ENCODE measurements at places on chromosomes 12 and 14.

- DNase-seq: no peak
Observed at GRCh38 chr14:102541771-102542170, 32.2 kb upstream of the ANKRD9 start.

GRCh38 chr12:4829161-4829792 is 80.4 kb upstream of the KCNA1 start:
- DNase-seq: no peak

- peak; percentile 76 for DNase-seq
Observed at GRCh38 chr14:50062438-50063085, 53.8 kb downstream of the VCPKMT start.

GRCh38 chr12:13094367-13094766 is 9.1 kb downstream of the GSG1 start:
- DNase-seq: no peak

DNA sequence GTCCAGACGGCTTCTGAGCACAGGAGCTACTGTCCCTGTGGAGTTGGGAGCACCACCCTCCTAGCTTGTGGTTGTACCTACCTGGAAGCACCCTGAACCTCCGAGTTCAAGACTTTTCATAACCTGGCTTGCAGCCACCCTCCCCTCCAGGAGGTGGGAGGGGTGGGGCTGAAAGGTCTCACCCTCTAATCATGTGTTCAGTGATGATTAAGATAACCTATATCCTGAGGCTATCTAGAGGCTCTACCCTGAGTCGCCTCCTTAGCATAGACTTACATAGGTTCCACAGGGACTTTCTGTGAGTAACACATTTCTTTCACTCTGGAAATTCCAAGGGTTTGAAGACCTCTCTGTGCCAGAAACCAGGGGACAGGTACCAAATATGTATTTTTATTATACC is 146.5 kb downstream of the CFAP54 start:
- DNase-seq: no peak

GRCh38 chr14:94880876-94881275 is 111.0 kb upstream of the GSC start:
- no peak for DNase-seq

DNA sequence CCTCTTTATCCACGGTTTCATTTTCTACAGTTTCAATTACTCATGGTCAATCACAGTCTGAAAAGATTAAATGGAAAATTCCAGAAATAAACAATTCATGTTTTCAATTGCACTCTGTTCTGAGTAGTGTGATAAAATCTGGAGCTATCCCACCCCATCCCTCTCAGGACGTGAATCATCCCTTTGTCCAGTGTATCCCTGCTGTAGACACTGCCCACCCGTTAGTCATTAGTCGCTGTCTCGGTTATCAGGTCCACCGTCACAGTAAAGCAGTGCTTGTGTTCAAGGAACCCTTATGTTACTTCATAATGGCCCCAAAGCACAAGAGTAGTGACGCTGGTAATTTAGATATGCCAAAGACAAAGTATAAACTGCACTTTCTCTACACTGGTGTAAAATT is 141.0 kb upstream of the LMNTD1 start:
- DNase-seq: no peak

DNA sequence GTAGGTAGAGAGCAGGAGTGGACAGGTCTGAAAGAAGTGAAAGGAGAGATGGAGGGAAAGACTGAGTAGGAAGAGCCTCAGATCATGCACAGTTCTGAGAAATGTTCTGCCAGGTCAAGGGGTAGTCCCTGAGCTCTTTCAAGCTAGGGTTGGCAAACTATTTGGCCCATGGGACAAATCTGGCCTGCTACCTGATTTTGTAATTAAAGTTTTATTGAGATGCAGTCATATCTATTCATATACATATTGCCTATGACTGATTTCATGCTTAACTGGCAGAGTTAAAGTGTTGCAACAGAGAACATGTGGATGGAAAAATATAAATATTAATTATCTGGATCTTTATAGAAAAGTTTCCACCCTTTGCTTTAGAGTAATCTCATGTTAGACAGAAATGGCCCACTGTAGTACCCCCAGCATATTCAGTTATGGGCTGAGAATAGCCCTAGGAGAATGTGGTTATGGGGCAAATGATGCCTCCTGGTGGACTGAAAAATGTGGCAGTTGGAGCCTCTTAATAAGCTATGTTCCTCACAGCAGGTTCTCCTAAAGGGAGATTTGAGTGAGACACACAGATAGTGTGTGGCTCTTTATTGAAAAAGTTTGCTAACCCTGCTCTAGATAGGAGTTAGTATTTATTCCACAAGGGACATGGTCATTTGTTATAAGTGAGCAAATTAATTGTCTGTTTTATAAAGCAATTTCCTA is 476.9 kb downstream of the LRIG3 start:
- no peak for DNase-seq

DNA sequence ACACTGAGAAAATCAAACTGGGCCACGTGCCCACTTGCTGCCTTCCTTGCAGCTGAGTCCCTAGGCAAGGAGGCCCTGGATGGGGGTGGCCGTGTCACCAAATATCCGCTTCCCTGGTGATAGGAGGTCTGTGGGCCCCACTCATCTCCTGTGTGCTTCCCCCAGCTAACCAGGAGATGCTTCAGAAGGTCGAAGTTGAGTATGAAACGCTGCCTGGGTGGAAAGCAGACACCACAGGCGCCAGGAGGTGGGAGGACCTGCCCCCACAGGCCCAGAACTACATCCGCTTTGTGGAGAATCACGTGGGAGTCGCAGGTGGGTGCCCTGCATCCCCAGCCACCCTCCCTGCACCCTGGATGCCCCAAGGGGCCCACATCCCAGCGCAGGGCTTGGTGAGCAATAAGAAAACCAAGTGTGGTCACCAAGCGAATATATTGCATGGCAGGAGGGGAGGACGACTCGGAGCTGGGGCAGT is 6.8 kb upstream of the SIVA1 start:
- no peak for DNase-seq

- DNase-seq: no peak
Observed at GRCh38 chr12:132344601-132345000, 15.2 kb upstream of the GALNT9 start.
